ENCODE measurements at places on chromosomes 6 and 20.

GRCh38 chr6:148770408-148771211 is 23.8 kb downstream of the UST start:
- DNase-seq = no peak

DNA sequence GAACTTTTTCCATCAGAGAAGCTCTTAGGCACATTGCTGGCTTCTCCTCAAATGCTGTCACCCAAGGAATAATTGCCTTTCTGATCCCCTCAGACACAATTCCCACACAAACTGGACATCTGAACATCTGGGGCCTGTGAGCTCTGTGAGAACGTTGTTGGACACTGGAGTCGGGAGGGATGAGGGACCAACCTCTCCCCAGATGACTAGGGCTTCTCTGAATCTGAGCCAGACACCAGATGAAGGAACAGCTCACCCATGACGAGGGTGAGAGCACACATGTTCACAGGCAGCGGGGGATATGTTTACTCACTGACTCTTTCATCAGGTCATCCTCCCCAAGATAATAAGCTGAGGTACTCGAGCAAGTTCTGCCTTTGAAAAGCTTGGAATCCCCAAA is 283.9 kb upstream of the SUPT3H start:
- no peak for DNase-seq

DNA sequence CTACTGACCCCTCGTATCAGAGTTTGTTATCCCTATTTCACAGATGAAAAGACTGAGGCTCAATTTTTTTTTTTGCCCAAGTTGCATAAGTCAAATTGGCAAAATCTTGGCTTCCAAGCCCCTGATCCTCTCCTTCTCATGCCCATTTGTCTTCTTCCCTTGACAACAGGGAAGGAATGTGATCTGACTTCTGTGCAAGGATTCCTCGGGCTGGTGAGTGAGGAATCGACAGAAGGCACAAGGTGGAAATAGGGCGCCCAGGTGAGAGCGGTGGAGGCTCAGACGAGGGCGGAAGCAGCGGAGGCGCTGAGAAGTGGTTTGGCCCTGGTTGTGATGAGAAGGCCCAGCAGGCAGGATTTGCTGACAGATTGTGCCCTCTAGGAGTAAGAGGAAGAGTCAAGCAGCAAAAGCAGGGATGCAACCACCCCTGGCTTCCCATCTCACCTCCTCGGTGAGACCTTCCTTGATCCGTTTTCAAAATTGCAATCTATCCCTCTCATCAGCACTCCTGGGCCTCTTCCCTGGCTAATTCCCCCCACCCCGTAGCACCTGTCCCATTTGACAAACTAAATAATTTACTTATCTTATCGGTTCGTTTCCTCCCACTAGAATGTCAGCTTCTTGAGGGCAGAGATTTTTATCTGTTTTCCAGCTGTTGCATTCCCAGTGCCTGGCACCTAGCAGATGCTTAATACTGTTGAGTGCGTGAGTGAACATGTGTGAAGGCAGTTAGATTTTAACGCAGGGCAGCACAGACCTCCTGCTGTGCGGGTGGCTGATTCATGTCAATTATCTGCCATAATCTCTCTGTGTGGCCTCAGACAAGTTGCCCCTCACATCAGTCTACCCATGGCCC is 3.7 kb upstream of the SIRPA start:
- DNase-seq = no peak

- no peak for DNase-seq
Measured at GRCh38 chr6:38646166-38646878, 6.6 kb upstream of the BTBD9 start.

- no peak for DNase-seq
Measured at GRCh38 chr6:105326833-105327770, 75.8 kb downstream of the PREP start.

DNA sequence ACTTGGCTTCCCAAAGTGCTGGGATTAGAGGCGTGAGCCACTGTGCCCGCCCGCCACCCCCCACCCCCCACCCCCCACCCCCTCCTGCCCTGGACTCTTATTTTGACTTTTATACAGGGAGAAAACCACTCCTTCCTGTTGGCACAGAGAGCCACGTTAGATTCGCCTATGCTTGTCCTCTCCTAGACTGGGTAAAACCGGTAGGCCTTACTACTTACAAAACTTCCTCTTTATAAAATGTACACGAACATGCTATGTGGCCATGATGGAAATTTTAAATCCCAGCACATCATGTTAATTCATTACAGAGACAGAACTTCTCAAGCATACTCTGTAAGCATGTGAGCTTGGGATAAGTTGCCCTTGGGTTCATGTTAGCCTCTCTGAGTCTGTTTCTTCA is 124.2 kb downstream of the SLC24A3 start:
- no peak for DNase-seq

- no peak for DNase-seq
Measured at GRCh38 chr20:51510936-51511605, 31.4 kb downstream of the NFATC2 start.

DNA sequence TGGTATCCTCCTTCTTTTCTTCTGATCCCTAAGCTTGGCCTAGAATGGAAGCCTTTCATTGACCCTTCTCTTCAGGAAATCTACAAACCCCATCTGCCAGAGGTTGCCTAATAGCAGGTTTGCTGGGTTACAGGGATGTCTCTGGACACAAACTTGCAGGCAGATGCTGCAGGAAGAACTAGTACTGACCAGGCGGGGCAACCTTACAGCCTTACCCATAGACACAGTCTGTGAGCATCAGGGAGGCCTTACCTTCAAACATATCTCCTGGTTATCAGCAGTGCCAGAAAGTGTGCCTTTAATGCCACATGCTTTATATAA is 2.6 kb downstream of the SCUBE3 start:
- DNase-seq = no peak

DNA sequence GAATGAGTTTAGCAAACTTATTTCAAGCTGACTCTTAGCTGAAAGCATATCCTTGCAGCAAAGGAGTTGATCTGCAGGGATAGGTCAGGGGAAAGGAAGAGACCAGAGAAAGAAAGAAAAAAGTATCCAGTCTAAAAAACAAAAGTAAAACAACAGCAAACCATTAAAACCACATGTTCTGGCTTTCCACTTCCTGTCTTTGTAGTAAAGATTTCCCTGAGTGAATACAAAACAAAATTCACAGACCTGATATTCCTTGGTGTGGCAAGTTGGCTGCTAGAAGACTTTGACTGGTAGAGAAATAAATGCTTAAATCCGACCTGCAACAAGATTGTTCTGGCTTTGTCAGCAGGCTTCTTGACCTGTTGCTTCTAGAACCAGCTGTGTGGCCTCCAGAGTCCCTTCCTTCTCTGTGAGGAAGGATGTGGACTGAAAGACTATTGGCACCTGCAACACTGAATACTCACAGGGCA is 23.4 kb upstream of the MCM3 start:
- DNase-seq = no peak

GRCh38 chr6:139161817-139162284 is 27.0 kb downstream of the HECA start:
- no peak for DNase-seq

- no peak for DNase-seq
Measured at GRCh38 chr6:54060286-54060685, 51.0 kb upstream of the MLIP start.

- no peak for DNase-seq
Measured at GRCh38 chr20:54711071-54711470, 235.7 kb downstream of the DOK5 start.

DNA sequence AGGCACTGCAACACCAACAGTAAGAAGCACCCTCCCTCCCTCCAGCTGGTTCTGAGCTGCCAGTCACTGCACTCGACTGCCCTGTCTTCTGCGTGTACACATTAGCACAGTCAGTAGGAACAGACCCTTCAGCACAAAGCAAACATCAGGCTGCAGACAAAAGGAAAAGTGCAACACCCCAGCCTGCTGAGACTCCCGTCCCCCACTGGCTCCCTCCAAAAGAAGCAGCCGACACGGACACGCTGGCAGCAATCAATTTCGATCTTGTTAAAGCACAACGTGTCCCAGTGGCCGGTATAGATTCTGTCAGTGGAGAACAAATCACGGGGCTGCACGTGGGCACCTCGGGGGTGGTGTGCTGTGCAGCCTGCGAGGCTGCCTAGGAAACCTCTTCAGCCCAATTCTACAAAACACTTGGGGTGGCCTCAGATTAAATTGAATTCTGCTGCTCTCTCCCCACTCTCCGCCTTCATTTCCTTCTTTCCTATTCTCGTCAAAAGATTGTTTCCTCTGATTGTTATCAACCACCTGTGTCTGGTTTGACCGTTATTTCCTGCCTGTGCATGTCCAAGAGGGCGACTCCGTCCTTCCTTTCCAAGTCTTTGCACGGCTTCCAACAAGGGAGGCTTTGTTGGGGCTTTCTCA is 38.7 kb downstream of the TRAF3IP2 start:
- no peak for DNase-seq

GRCh38 chr20:51480507-51481270 is 61.8 kb downstream of the NFATC2 start:
- DNase-seq = no peak

DNA sequence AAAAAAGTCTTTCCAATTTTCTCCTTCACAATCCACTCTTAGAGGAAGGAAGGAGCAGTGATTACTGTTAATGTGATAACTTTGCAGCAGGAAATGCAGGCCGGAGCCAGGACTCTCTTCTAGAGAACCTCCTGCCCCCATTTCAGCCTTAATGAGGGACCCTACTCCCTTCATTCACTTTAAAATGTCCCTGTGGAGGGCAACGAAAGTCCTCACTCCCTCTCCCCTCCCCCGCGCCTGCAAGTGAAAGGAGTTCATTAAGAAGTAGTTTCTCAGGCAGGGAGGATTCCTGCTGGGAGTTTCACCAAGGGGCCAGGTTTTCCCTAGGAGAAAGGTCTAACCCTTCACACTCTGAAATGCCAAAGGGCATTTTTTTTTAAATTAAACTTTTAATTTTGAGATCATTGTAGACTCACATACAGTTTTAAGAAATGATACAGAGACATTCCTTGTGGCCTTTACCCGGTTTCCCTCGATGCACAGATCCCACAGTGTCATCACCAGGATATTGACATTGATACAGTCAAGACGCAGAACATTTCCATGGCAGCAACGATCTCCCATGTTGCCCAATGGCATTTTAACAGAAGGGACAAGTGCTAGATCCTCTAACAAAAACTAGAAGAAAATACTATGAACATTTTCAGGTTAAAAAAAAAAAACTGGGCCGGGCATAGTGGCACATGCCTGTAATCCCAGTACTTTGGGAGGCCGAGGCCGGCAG is 6.8 kb upstream of the COMMD7 start:
- DNase-seq = no peak

- DNase-seq = no peak
Measured at GRCh38 chr6:168675933-168676551, 235.1 kb downstream of the SMOC2 start.

DNA sequence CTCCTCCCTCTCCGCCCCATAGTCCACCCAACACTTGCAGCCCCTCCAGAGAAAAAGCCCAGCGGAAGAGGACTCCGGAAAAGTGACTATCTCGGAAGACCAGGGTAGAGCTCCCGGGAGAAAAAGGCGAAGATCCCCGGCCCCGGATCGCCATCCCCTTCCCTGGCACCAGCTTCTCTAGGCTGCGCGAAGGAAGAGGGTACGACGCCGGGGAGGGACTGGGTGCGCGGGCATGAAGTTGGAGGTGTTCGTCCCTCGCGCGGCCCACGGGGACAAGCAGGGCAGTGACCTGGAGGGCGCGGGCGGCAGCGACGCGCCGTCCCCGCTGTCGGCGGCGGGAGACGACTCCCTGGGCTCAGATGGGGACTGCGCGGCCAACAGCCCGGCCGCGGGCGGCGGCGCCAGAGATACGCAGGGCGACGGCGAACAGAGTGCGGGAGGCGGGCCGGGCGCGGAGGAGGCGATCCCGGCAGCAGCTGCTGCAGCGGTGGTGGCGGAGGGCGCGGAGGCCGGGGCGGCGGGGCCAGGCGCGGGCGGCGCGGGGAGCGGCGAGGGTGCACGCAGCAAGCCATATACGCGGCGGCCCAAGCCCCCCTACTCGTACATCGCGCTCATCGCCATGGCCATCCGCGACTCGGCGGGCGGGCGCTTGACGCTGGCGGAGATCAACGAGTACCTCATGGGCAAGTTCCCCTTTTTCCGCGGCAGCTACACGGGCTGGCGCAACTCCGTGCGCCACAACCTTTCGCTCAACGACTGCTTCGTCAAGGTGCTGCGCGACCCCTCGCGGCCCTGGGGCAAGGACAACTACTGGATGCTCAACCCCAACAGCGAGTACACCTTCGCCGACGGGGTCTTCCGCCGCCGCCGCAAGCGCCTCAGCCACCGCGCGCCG is 822 bp downstream of the FOXQ1 start:
- no peak for DNase-seq

DNA sequence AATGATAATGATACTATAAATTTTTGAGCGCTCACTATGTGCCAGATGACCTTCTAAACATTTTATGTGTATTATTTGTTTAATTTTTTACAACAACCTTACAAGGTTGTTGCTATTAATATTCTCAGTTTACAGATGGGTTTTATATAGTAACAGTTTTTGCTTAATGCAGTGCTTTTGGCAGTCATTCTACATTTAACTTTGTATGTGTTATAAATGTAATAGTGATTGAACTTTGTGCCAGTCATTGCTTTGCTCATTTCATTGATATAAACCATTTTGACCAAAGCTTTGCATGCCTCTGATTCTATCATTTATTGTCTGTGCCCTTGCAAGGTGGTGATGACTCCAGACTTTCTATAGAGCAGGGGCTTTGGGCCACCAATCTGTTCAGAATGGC is 206.3 kb upstream of the LAMP5 start:
- no peak for DNase-seq

- DNase-seq = no peak
Measured at GRCh38 chr6:72466971-72467566, 154.8 kb upstream of the KCNQ5 start.

DNA sequence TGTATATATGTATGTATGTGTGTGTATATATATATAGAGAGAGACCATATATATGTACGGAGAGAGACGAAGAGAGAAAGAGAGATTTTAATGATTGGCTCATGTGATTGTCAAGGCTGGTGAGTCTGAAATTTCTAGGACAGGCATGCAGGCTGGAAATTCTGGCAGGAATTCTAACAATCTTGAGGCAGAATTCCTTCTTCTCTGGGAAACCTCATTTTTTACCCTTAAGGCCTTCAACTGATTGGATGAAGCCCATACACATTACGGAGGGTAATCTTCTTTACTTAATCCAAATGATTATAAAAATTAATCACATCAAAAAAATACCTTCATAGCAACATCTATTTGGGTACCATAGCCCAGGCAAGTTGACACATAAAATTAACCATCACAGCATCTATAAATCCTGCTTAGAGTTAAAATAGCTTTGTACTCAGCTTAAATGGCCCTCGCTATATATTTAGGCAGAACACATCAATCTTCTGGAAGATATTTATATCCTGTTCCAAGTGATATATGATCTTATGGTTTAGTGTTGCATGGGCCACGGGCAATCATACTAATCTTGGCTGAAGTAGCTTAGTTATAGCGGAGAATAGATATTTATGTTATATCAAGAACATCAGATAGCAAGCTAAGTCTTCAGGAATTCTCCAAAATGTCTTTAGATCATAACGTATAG is 36.6 kb downstream of the ABRACL start:
- DNase-seq = no peak

DNA sequence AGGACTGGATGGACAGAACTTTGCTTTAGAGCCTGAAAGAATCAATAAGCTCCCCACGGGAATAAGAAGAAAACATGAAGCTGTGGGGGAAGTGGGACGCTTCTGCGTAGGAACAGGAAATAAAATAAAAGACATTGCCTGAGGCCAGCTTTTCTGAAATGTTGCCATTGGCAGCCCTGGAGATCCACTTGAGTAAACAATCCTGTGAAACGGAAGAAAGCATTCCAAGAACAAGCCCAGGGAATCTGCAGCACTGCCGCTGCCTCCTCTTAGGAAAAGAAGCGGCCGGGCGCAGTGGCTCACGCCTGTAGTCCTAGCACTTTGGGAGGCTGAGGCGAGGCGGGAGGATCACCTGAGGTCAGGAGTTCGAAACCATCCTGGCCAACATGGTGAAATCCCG is 182.3 kb upstream of the RALGAPA2 start:
- peak; percentile 29 for DNase-seq

- no peak for DNase-seq
Measured at GRCh38 chr6:141526985-141527384, 605.7 kb upstream of the GJE1 start.
